ENCODE measurements at places on chromosomes 2 and 18.

GRCh38 chr18:3583873-3584247 lies 133.9 kb downstream of the TGIF1 start:
- DNase-seq = no peak

GRCh38 chr18:6757931-6758330 lies 28.4 kb downstream of the ARHGAP28 start:
- no peak for DNase-seq

DNA sequence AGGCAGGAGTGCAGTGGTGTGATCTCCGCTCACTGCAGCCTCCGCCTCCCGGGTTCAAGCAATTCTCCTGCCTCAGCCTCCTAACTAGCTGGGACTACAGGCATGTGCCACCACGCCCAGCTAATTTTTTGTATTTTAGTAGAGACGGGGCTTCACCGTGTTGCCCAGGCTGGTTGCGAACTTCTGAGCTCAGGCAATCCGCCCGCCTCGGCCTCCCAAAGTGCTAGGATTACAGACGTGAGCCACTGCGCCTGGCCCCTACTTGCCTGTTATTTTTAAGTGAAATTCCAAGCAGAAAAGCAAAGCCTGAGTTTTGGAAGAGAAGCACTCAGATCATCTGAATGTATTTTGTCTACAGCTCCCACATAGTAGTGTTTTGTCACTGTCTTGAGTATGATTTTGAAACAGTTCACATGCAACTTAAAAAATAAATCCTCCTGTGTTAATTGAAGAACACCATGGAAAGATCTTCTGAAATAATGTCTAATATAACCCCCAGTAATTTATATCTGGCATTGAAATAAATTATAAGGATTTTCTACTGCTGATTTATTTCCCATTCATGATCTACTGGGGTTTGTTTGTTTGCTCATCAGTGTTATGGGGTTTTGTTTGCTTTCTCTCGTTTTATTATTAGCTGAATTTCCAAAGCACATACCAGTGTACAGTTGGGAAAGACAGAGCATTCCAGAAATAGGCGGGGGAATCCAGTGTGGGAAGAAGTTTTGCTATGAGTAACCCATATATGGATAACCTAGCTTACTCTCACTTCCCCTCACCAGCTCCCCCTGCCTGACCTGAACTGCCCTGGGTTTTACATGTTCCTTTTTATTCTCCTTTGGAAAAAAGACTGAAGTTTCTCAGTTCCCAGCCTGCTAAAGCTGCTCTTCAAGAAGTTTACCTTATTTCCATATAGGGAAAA lies 80.1 kb upstream of the MAP3K20 start:
- DNase-seq = peak; percentile 27

- peak; percentile 55 for DNase-seq
These were observed 342 bp downstream of the CYB5A start for GRCh38 chr18:74291472-74291770.

DNA sequence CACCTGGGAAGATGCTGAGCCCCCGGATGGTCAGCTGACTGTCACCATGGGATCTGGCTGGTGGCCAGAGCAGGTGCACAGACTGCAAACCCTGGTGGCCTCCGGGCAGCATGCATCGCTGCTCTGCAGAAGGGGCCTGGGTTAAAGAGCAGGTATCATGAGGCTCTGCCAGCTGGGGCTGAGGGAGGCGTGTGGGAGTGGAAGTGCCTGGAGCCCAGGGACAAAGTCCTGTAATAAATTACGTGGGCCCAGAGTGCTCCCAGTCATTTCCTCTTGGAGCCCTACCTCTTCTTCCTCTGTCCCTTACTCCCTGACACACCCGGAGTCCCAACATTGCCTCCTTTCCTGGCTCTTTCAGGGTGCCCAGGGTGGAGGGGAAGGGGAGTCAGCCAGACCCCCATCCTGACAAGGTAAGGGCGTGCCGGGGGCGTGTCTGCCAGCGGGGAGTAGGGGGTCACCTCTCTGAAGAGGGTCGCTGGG lies at the start of gene MYO7B:
TSS of gene MYO7B (plus strand) at position 262 of the 480 bp plus-strand sequence. CDS start 24,040 bp downstream, outside the sequence.
- DNase-seq = peak; percentile 87

GRCh38 chr2:3406501-3406900 lies 27.0 kb downstream of the TRAPPC12 start:
- DNase-seq = no peak

DNA sequence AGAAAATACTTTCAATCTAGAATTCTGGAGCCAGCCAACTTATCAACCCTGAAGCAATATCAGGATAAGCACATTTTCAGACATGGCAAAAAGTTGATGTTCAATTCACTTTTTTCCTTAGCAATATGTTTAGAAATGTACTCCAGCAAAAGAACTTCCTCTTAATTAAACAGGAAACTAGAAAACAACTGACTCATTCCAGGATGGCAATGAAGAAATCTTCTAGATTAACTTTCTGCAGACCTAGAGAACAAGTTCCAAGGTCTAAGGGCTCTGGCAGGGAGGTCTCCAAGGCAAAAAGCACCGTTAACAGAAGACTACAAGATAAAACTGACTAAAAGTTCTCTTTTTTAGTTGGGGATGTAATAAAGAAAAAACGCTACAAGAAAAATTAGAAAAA lies 69.2 kb upstream of the VWC2L start:
- DNase-seq = no peak

DNA sequence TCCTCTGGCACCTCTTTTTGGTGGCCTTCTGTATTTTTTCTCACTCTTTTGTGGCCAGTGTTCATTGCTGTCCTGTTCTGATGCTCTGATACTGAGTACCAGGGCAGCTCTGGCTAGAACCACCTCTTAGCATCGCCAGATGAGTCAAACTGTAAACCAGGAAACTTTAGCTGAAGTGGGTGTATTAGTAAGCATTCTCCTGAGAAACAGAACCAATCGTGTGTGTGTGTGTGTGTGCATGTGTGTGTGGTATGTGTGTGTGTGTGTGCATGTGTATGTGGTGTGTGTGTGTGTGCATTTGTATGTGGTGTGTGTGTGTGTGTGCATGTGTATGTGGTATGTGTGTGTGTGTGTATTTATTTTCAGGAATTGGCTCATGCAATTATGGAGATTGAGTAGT lies 166.3 kb upstream of the SKOR2 start:
- no peak for DNase-seq

DNA sequence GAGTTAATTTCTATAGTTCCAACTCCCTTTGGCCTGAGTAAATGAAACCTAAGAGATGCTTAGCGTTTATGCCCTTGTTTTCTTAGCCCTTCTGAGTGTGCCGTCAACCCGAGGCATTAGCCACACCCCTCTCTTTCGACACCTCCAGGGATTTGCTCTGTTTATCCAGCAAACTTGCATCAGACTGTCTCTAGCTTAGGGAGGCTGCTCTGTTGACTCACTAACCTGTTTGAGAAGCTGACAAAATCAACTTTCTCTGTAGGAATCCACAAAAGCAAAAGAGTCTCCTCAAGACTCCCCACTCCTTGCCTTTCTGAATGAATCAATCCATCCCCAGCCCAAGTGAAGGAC lies 317.6 kb downstream of the TNS1 start:
- DNase-seq = peak; percentile 33

DNA sequence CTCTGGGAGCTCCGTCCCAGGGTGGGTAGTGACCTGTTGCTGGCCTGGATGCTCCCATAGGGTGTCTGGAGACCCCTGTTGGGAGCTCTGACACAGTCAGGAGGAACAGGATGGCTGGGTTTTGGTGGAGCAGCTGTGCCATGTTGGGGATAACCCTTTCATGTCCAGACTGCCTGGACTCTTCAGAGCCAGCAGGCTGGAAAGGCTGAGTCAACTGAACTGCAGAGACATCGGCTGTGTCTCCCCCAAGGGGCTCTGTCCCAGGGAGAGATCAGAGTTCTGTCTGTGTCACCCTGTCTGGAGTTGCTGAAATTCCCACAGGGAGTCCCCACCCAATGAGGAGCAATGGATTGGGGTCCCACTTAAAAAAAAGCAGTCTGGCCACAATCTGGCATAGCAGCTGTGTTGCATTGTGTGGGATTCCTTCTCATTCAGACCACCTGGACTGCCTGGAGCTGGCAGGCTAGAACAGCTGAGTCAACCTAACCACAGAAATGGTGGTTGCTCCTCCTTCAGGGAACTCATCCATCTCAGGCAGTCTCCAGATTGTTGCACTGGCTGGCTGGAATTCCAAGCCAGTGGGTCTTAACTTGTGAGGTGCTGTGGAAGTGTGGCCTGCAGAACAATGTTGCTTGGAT lies 37.2 kb downstream of the AGPS start:
- no peak for DNase-seq

GRCh38 chr2:229375251-229375650 lies 104.2 kb upstream of the PID1 start:
- DNase-seq = no peak

GRCh38 chr2:163417596-163418337 lies 318.0 kb downstream of the FIGN start:
- no peak for DNase-seq

DNA sequence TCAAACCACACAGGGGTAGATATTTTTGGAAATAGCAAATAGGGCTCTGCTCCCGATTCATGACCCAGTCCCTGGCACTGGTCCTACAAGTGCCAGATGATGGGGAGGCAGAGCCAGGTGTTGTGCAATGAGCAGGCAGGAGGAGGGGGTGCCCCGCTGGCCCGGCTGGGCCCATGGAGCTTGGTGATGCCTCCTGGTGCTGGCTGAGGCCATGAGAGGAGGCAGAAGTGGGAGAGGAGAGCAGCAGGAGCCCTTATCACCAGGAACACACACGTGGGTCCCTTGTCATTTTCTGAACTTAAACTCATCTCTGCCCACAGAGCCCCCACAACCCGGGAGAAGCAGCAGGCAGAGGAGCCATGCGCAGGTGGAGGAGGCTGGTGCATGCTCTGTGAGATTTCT lies 90.5 kb upstream of the MAPK4 start:
- DNase-seq = no peak

DNA sequence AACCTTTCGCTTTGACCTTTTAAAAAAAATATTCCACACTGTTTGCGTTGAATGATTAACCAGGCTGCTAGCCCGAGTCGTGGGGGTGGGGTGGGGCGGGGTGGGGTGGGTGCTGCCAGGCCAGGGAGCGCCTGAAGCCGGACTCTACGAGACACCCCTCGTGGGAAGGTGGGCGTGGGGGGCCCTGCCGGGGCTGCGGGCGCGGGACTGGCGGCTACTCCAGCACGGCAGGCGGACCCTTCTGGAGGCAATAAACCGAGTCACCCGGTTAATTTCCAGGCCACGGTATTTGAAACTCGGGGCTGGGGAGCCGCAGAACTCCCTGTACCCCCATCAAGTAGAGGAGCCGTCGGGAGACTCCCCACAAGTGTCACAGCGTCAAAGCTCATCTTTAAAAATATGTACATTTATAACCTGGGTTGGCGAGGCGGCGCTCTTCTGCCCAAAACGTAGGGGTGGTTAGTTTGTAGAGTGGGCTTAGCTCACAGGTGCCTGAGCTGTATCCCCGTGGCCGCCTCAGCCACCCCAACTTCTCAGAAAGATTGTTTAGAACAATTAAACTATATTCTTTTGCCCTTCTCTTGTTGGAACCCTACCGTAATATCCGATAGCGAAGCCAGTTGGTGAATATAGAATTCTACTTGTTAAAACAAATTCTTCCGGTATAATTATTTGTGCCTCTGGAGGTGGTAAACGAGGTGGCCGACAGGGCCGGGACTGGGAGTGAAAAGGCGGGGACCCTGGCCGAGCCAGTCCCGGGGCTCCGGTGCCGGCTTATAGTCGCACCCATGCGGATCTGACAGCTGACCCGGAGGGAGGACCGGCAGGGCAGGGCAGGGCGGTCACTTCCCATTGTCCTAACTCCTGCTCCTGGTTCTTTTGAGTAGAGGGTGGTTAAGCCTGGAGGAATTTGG lies 1.4 kb downstream of the B3GNT2 start:
- DNase-seq = peak; percentile 56

GRCh38 chr2:186426153-186427016 lies 59.7 kb upstream of the ZC3H15 start:
- no peak for DNase-seq

GRCh38 chr18:78703291-78703690 lies 276.3 kb upstream of the SALL3 start:
- DNase-seq = no peak

GRCh38 chr2:60547841-60548240 lies 5.6 kb downstream of the BCL11A start:
- no peak for DNase-seq

- no peak for DNase-seq
These were observed 215.2 kb downstream of the RAD51AP2 start for GRCh38 chr2:17303054-17303453.

DNA sequence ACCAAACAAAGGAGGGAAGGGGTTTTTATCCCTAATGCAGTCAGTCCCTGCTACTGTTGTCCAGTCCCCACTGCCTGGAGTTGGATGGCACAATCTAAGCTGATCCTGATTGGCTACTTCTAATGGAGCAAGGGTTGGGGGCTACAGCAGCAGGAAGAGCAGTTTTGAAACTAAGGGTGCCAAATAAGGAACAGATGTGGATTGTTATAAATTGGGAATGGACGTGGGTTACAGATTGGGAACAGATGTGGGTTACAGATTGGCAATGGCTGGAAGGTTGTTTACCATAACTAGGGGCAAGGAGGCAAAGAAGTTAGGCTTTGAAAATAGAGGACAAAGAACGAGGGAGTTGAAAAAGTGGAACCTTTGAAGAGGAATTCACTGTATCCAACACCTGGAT lies 16.0 kb upstream of the PROM2 start:
- no peak for DNase-seq

- no peak for DNase-seq
These were observed 74.8 kb upstream of the ZBTB14 start for GRCh38 chr18:5370332-5370731.

DNA sequence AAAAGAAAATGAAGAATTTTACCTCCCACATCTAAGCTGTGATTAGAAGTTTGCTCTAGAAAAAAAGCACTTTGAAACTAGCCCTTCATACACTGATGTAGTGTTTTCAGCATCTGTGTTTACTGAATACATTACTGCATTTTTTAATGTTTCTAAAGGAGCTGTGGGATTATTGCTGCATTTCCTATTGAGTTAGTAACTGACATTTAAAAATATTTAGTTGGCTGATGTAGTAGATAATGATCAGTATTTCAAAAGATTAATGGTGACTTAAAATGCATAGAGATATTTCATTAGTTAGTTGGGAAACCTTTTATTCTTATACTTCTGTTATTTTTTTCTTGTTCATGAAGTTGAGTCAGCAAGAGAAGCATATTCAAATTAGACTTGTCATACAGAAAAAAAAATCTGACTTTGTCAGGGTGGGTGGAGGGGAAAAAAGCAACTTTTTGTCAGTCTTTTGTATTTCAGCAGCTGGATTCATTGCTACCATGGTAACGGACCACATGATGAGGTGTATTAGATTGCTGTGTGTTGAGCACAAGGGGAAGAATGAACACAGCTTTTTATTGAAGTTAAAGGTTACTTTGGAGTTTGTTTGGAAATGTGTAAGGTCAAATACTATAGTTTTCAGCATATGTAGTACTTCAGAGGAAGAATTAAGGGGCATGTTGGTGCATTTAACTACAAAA lies at the start of gene DTNA:
TSS of gene DTNA (plus strand) at position 549 of the 692 bp plus-strand sequence. CDS start 45,679 bp downstream, outside the sequence.
- DNase-seq = no peak

- DNase-seq = peak; percentile 86
These were observed 43.7 kb downstream of the HDLBP start for GRCh38 chr2:241271706-241272302.

Data from left colon (tissue), 2 donors.